ENCODE measurements at places on chromosomes 16 and 17.

DNA sequence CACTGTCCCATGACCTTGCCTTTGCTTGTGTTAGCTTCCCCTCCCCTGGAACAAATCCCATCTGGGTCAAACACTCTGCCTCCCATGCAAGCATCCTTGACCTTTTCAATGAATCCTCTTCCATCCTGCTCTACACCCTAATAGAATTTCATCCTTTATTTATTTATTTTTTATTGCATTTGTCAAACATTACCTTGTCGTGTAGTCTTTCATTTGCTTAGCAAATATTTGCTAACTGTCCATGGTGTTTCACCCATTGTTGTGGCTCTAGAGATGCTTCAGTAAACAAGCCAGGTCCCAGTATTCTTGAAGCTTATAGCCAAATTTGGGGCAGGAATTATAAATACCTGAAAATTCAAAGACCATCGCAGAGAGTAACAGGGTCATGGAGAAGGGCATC is 51.0 kb upstream of the MRTFB start:
- DNase-seq = no peak

DNA sequence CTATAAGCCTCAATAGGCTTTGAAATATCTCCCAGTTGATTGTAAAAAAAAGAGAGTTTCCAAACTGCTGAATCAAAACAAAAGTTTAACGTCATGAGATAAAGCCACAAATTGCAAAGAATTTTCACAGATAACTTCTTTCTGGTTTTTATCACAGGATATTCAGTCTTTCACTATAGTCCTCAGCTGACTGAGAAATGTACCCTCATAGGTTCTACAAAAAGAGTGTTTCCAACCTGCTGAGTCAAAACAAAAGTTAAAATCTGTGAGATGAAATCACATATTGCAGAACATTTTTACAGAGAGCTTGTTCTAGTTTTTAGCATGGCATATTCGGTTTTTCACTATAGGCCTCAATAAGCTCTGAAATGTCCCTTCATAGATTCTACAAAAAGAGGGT is 559.2 kb downstream of the KCNJ18 start:
- no peak for DNase-seq

- no peak for DNase-seq
Observed at GRCh38 chr17:47999582-47999981, 28.7 kb downstream of the CDK5RAP3 start.

- no peak for DNase-seq
Observed at GRCh38 chr16:48561960-48562393, 48.0 kb downstream of the N4BP1 start.

DNA sequence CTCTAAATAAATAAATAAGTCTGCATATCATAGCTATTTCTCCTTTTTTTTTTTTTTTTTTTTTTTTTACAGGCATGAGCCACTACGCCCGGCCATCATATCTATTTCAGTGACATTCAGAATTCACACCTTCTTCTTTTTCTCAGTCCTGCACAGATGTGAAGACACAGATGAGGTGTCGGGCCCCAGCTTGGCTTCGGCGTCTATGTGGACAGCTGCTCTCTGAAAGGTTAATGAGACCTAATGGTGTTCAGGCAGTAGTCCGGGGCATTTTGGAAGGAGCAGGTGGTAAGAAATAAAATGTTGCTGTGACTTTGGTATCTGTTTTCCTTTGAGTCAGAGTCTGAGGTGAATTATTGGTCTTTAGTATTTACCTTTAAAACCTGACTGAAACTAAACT is 23.6 kb downstream of the TANGO6 start:
- DNase-seq = no peak

GRCh38 chr16:29154676-29155121 is 169.8 kb downstream of the LAT start:
- DNase-seq = no peak

- DNase-seq = no peak
Observed at GRCh38 chr16:24685539-24686432, 43.7 kb upstream of the TNRC6A start.
